Small intestine (tissue), 16 donors: ENCODE measurements at places on chromosomes 3 and 15.

- no peak for DNase-seq
Measured at GRCh38 chr15:42080186-42080918, 14.0 kb downstream of the PLA2G4D start.

DNA sequence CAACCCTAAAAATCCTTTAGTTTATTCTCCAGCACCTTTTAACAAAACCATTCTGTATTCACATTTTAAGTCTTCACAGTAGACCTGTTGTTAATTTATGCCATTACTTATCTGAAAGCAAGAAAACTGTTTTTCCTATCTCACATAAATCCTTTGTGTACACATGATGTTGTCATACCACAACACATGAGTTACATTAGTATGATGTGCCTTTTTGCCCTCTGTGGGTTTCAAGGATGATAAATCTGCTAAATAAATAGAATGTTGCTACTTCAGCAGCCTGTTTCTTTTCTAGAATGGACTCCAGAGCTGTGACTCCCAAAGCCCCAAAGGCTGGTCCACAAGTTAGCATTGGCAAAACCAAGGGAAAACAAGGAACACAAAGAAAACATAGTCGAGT, 151.6 kb downstream of the SERPINI1 start:
- no peak for DNase-seq

GRCh38 chr15:95019907-95020306, 788.5 kb downstream of the MCTP2 start:
- no peak for DNase-seq

DNA sequence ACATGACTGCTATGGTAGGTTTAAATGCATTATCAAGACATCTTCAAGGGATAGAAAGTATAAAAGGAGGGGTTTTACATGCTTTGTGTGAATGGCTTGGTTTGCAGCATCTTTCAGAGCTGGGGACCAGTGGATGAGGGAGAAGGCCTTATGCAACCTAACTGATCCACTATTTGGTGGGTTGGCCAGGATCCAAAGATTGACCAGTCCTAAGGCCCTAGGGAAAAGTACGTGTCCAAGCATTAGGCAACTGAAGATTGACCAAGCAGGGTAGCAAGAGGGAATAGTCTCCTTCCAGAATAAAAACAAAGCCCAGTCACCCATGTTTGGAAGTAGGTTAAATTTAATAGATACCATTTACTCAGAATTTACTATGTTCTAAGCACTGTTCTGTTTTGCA, 509.3 kb downstream of the EPHB1 start:
- DNase-seq, result no peak

- no peak for DNase-seq
Measured at GRCh38 chr15:71526060-71526820, 284.1 kb upstream of the NR2E3 start.

DNA sequence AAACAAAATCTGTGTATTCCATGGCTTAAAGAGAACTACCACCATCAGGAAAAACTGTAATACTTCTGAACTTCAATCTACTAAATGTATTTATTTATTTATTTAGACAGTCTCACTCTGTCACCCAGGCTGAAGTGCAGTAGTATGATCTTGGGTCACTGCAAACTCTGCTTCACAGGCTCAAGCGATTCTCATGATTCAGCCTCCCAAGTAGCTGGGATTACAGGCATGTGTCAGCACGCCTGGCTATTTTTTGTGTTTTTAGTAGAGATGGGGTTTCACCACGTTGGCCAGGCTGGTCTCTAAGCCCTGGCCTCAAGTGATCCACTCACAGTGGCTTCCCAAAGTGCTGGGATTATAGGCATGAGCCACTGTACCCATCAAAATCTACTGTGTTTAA, 202.3 kb upstream of the POU1F1 start:
- no peak for DNase-seq

GRCh38 chr3:141316851-141317250, 51.5 kb upstream of the ZBTB38 start:
- DNase-seq, result no peak

DNA sequence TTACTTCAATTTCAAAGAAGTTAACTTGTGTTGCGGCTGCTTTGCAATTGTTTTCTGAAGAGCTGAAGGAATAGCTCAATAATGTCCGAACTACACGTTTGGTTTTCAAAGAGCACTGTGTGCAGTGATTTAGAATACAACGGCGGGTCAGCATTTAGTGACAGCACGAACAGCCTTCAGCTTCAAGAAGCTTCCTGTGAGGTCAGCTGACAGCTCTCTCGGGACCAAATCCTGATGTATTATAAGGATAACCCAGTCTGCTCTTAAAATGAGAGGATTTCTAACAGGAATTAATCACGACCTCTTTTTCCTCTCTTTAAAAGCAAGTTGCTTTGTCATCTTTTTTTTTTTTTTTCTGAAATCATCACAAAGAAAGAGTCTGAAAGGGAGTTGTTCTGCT, 97.9 kb upstream of the UNC13C start:
- DNase-seq, result no peak

DNA sequence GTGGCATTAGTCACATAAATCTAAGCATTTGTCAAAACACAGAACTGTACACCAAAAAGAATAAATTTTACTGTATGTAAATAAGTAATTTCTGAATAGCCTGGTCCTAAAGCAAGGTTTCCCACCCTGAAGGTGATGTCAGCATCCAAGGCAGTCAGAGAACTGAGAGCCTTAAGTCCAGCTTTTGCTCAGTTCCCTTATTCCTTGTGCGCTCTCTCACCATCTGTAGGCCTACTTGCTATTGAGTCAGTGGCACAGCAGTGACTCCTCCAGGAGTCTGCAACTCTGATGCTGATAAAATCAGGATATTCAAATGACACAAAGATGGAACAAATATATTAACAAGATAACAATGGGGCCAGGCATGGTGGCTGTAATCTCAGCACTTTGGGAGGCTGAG, 22.3 kb downstream of the VPS39 start:
- no peak for DNase-seq

GRCh38 chr15:67834581-67835296, 5.1 kb downstream of the RNU6-1 start:
- DNase-seq, result no peak

GRCh38 chr3:16671690-16672089, 66.5 kb upstream of the DAZL start:
- DNase-seq, result no peak
